ENCODE measurements at places on chromosomes 7 and 10.

GRCh38 chr10:119449760-119450461, 92.6 kb downstream of the RGS10 start:
- no peak for DNase-seq

GRCh38 chr10:53886325-53887300, 914.4 kb downstream of the PCDH15 start:
- DNase-seq = no peak

DNA sequence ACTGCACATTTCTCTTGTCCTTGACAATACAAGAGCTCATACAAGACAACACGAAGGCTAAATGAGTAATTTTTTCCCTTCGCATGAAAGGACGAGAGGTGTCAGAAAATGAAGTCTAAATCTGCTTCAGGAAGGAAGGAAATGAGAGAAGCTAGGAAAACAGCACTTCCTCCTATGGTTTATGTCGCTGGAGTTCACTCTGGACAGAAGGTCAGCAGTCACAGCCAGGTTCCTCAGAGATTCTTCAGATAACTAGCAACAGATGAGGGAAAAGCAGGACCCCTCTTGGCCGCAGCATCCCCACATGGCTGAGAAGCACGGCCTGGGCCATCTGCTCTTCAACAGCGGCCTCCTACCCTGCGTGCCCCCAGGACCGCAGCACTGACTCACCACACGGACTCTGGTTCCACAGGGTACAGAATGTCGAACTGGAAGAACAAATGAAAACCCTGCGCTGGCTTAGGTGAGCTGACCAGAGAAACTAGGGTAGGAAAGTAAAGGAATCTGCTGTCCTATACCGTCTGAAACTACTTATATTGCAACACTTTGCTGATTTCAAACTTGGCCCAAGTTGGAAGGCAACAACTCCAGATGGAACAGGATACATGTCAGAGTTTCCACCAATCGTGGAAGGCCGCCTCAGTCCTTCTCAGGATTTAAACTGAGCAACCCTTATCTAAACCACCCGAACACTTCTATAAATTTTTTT, 26.3 kb downstream of the DNMBP start:
- no peak for DNase-seq

GRCh38 chr10:51030480-51030879, 43.8 kb upstream of the PRKG1 start:
- no peak for DNase-seq

GRCh38 chr7:38905056-38905759, 3.8 kb downstream of the VPS41 start:
- no peak for DNase-seq

GRCh38 chr7:18425838-18426445, 69.6 kb upstream of the HDAC9 start:
- DNase-seq = no peak

GRCh38 chr7:141731476-141732149, 6.5 kb upstream of the SSBP1 start:
- DNase-seq = no peak
